Ascending aorta (tissue), 2 donors: ENCODE measurements at places on chromosomes 7 and 10.
A peak's percentile ranks its signal among the peaks of the same experiment; 100 is the strongest.

DNA sequence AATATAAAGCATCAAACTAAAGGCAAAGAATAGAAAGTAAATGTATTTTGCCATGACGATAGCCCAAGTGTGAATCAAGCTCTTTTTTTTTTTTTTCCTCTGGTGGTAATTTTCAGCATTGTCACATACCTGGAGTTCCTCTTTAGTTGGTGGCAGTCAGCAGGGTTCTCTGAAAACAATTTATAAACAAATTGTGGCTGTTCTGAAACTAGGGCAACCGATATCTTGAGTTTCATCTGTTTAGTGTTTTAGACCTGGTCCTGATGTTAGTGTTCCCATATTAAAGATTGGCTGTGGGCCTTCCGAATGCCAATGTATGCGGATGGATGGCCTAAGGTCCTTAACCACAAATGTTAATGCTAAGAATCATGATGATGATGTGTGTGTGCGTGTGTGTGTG lies 713.1 kb downstream of the GATA3 start:
- no peak for DNase-seq

GRCh38 chr10:86899670-86900276 lies 57.6 kb downstream of the MMRN2 start:
- peak; percentile 81 for DNase-seq

GRCh38 chr10:49597426-49598163 lies 12.5 kb upstream of the SLC18A3 start:
- no peak for DNase-seq

GRCh38 chr7:50327443-50327842 lies 22.9 kb downstream of the IKZF1 start:
- no peak for DNase-seq

- no peak for DNase-seq
These were observed 110.4 kb downstream of the HIPK2 start for GRCh38 chr7:139667377-139667776.

- DNase-seq = no peak
These were observed 544.2 kb downstream of the CNTNAP2 start for GRCh38 chr7:146660839-146661238.
